Stimulated activated CD4-positive, alpha-beta T cell treated with anti-CD3 and anti-CD28 coated beads, Interleukin-15, amount 100 ng/mL, for 1 hour (primary cell): ENCODE measurements at places on chromosomes 12 and 14.

- no peak for DNase-seq
Observed at GRCh38 chr12:101670007-101670671, 27.3 kb upstream of the CHPT1 start.

- DNase-seq: no peak
Observed at GRCh38 chr12:131218026-131218922, 264.6 kb downstream of the ADGRD1 start.

GRCh38 chr14:70896981-70897380, 10.3 kb upstream of the PCNX1 start:
- DNase-seq: no peak

- DNase-seq: no peak
Observed at GRCh38 chr14:69769623-69770022, 2.7 kb downstream of the SRSF5 start.

GRCh38 chr12:121536054-121536898, 44.5 kb downstream of the KDM2B start:
- DNase-seq: no peak

DNA sequence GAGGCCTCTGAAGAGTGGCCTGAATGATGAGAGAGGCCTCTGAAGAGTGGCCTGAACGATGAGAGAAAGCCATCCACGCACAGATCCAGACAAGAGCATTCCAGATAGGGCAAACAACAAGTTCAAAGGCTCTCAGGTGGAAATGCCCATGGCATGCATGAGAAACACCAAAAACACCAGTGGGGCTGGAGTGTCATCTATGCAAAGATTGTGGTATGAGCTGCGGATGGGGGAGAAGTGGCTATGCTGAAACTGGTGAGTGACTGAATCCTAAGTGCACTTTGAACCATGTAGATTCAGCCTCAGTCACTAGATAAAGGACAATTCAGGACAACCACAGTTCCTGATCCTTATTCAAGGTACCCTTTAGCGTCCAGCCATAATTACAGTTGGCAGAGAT, 79.4 kb upstream of the GZMB start:
- no peak for DNase-seq

- no peak for DNase-seq
Observed at GRCh38 chr14:85565862-85566296, 35.9 kb downstream of the FLRT2 start.

DNA sequence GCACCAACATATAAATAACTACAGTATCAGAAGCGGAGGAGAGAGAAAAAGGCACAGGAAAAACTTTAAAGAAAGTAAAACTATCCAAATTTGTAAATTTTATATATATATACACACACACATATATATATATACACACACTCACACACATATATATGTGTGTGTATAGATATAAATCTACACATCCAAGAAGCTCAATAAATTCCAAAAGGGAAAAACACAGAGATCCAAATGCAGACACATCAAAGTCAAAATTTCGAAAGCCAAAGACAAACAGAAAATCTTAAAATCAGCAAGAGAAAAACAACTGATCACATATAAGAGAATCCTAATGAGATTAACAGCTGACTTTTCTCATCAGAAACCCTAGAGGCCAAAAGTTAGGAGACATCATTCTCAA, 37.3 kb downstream of the PARP11 start:
- no peak for DNase-seq

GRCh38 chr14:75030147-75030546, 21.1 kb downstream of the MLH3 start:
- DNase-seq: no peak

- DNase-seq: no peak
Observed at GRCh38 chr12:112977641-112978040, 678 bp upstream of the OAS2 start.

DNA sequence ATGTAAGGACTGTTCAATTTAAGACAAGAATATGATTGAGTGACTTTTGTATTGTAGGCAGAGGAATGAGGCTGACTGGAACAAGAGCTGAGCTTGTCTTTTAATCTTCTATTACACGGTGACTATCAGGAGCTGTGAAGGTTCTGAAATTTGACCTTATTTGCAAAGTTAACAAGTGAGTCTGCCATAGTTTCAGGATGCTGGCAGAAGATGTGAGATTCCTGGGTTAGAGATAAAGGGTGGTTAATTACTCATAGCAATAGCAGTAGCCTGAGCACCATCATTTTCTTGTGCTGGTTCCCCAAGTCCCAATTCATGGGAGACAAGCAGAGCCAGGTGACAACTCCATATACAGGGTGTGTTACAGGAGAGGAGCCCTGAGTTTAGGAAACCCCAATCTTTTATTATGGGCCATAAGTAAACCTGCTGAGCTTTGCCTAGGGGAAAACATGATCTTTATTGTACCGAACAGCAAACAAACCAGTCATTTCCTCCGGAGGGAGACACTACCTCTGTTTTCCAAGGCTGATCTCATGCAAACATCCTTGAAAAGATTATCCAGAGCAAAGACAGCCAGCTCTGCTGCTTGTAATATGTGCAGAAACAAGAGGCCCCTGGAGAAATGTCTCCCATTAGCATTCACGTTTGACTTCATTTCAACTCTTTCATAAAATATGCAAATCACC, 51.7 kb upstream of the DDX11 start:
- DNase-seq: no peak
